ENCODE measurements at places on chromosomes 4 and X.
A peak's percentile ranks its signal among the peaks of the same experiment; 100 is the strongest.

DNA sequence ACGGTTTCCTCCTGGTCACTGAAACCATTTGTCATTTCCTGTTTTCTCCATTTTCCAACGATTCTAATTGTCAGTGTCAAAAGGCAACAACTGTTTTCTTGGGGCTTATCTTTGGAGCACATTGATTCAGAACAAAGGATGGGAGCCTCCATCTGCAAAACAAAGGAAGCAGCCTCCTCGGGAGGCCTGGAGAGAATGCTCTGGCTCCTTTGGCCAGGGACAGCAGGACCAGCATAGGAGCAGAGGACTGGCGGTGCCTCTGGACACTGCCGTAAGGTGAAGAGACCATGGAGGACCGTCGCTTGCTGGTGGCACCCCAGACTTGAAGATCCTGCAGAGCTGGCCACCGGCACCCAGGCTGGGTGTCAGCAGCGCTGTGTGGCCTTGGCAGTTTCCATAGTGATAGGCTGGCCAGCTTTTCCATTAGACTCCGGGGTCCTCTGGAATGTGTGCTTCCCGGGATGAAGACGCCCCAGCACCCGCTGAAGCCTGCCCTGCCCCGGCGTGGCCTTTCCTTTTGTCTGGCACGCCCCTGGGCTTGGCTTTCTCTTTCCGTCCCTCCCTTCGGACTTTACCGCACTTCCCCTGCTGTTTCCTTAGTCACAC lies 61.1 kb upstream of the MTM1 start:
- no peak for DNase-seq

- DNase-seq, result no peak
Measured at GRCh38 chr4:112213091-112213490, 18.5 kb upstream of the AP1AR start.

GRCh38 chr4:156036496-156036895 lies 82.8 kb upstream of the CTSO start:
- DNase-seq, result no peak

- DNase-seq, result no peak
Measured at GRCh38 chr4:77022560-77023179, 53.1 kb downstream of the CCNI start.

- no peak for DNase-seq
Measured at GRCh38 chrX:101241531-101241930, 21.9 kb downstream of the DRP2 start.

DNA sequence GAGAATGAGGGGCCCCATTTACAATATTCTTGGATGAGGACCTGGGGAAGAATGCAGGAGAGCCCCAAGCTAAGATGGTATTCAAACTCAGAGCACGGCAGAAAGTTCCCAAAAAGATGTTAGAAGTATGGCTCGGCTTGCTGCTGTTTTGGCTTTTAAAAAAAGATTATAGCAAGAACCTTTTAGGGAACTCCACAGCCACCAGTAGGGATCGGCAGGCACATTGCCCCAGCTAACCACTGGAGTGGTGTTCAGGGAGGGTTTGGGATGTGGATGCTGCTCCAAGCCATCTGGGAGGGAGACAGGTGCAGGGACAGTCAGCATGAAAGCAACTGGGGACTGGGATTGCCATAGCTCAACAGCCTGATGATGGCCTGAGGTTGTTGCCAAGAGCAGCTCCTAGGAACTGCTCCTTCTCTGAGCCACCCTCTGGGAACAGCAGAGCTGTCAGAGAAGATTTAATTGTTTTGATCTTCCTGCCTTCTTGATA lies 63.0 kb downstream of the SORBS2 start:
- DNase-seq, result no peak

GRCh38 chr4:159103384-159103990 lies 608 bp downstream of the RAPGEF2 start:
- DNase-seq, result peak; percentile 42

GRCh38 chr4:16029886-16030285 lies 53.9 kb downstream of the PROM1 start:
- no peak for DNase-seq

- no peak for DNase-seq
Measured at GRCh38 chrX:55816023-55816422, 98.5 kb downstream of the RRAGB start.

- no peak for DNase-seq
Measured at GRCh38 chr4:18262832-18263231, 241.3 kb upstream of the LCORL start.
